ENCODE measurements at places on chromosomes 6 and 20.

- DNase-seq: no peak
Observed at GRCh38 chr6:65289491-65289890, 417.5 kb downstream of the EYS start.

- DNase-seq: no peak
Observed at GRCh38 chr20:10644458-10645204, 29.2 kb downstream of the JAG1 start.

GRCh38 chr20:21063276-21063675 lies 42.9 kb downstream of the LINC00237 start:
- no peak for DNase-seq

GRCh38 chr20:23658989-23659609 lies 21.3 kb upstream of the CST3 start:
- DNase-seq: no peak

- DNase-seq: peak; percentile 26
Observed at GRCh38 chr6:2990248-2990931, 9.3 kb upstream of the NQO2 start.

- DNase-seq: no peak
Observed at GRCh38 chr20:40997116-40997515, 31.5 kb upstream of the TOP1 start.

GRCh38 chr20:33276303-33277113 lies 6.5 kb upstream of the BPIFB1 start:
- no peak for DNase-seq

- no peak for DNase-seq
Observed at GRCh38 chr6:98579079-98579478, 255.3 kb upstream of the POU3F2 start.

- DNase-seq: no peak
Observed at GRCh38 chr20:57734754-57735153, 24.9 kb upstream of the PMEPA1 start.

DNA sequence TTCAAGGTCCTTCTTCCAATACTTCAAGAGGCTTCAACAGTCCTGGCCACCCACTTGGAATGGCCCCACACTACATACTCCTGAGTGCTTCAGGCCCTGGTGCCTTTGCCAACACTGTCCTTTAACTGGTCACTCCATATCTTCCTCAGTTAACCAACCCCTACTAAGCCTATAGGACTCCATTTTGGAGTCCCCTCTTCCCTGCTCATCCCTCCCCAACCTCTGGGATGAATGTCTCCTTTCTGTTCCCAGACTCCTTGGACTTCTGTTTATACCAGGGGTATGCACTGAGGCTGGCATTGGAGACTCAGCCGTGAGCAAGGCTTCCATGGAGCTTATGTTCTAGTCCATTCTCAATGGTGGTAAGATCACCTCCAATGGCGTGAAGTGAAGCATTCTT lies 33.6 kb downstream of the COX4I2 start:
- no peak for DNase-seq

DNA sequence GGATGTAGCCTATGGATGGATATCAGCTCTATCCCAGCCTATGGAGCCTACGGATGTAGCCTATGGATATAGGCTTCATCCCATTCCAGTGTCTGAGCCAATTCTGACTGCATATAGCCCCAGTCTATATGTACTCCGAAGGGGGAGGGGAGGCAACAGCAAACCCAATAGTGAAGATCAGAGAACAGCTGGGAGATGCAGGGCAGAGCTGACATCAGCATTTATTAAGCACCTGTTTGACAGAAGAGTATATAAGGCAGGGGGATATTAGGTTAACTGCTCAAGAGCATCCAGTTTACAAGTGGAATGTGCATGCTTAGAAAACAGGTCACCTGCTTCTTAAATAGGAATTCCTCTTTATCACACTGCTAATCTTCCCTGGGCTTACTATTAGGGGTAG lies 85.2 kb downstream of the TNFAIP3 start:
- DNase-seq: no peak

DNA sequence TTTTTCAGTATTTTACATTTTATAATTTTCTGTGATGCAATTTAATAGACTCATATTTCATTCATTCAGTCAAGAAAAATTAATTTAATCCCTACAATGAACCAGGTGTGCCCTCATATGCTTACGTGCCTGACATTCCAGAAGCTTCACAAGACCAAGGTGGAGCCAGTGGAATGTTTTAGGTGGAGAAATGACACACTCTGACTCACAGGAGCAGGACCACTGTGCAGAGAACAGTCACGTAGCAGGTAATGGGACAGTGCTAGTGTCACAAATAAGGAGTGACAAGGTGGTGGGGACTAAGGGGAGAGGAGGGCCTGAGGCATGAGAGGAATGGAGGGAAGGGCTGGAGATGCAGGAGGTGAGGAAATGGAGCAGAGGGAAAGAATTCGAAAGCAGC lies 37.0 kb upstream of the HLA-G start:
- DNase-seq: no peak

GRCh38 chr6:113077794-113078193 lies 730.7 kb downstream of the RFPL4B start:
- DNase-seq: no peak

DNA sequence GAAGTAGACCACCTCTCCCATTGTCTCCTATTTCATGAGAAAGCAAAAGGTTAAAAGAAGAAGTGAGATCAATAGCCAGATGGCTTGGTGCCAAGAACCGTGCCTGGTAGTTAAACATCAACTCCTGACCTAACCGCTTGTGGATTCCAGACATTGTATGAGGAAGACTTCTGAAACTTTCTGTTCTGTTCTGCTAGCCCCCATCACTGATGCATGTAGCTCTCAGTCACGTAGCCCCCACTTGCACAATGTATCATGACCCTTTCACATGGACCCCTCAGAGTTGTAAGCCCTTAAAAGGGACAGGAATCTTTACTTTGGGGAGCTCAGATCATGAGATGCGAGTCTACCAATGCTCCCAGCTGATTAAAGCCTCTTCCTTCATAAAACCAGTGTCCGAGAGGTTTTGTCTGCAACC lies 301.2 kb downstream of the RNGTT start:
- no peak for DNase-seq

DNA sequence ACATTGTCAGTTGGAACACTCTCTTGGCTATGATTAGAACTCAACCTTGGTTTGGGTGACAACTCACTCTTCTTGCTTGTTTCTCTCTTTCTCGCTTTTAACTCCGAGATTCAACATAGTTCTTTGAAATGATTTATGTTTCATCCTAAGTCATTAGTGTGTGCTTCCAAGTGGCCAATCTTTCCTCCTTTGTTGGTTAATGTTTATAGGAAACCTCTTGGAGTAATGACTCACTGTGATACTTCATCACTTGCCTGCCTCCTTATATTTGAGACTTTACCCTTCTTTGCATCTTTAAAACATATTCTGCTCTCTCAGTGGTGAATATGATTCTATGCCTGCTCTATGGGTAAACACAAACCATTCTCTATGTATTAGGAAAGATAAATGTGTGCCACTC lies 279.7 kb upstream of the FLRT3 start:
- DNase-seq: no peak

GRCh38 chr6:215335-216034 lies 76.8 kb upstream of the DUSP22 start:
- peak; percentile 86 for DNase-seq

- DNase-seq: peak; percentile 76
Observed at GRCh38 chr20:21702553-21703470, 2.7 kb upstream of the PAX1 start.

DNA sequence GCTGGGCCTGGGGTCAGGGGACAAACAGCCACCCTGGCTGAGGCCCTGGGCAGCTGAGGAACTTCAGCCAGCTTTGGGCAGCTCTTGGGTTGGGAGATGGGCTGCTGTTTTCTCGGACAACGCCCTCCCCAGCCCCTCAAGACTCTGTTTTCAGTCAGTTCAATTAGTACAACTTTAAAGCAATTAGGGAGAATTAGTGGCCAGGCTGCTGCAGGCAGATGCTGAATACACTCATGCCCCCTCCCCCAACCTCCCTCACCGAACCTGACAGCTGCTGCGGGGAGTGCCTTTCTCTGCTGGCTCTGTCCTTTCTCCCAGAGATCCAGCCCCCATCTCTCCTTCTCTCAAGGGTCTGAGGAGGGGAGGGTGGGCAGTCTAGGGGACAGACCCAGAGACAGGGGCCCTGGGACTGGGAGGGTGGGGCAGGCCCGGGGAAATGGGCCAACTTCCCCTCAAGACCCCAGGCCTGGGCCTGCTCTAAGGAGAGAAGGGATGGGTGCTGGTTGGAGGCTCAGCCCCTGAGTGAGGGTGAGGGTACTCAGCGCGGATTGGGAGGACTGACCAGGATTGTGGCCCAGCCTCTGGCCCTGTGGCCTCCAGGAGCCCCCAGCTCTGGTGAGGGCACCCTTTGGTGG lies 17.8 kb upstream of the MYT1 start:
- no peak for DNase-seq

DNA sequence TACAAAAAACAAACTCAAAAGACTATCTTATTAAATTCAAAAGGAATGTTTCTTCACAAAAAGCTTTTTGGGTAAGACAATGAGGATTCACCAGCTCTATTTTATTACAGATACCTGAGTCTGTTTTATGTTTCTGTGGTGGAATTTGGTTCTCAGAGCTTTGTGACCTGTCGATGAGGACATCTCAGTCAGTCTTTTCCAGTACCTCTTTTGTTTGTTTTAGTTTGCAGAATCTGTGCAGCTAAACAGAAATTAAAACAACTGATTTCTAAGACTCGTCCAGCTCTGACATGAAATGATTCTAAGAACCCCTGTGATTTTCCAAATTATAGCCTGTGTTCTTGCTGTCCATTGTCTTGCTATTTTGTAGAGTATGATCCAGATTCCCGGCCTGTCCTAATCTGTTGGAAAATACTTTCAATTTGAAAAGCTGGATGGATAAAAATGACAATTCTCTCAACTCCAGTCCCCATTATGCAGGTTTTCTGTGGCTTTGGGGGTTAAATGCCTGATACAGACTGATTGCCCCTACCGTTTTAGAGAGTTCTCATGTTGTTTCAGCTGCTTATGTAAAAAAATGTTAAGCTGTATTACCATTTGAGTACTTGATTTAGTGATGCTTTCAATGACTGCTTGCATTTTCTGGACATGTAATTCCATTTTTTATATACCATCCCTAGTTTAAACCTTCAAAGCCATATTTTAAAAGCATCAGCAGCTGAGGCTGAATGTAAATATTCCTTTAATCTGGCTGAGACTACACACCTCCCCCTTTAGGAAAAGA lies 94.2 kb upstream of the TAB2 start:
- DNase-seq: no peak

DNA sequence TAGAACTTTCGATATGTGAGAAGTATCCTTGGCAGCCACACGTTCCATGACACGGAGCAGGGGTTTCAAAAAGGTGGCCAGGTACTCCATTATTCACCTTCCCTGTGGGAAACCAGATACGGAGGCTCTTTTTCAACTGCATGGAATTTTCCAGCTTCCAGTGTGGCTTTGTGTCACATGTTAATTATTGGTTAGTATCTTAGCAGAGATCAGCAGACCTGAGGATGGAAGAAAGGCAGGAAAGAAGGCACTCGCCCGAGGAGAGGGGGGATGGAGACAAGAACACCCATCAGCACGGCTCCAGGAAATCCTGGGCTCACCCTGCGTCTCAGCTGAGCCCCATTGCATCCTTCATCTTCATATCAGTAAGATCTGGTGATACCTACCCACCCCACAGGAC lies 115.5 kb downstream of the PXDC1 start:
- no peak for DNase-seq

DNA sequence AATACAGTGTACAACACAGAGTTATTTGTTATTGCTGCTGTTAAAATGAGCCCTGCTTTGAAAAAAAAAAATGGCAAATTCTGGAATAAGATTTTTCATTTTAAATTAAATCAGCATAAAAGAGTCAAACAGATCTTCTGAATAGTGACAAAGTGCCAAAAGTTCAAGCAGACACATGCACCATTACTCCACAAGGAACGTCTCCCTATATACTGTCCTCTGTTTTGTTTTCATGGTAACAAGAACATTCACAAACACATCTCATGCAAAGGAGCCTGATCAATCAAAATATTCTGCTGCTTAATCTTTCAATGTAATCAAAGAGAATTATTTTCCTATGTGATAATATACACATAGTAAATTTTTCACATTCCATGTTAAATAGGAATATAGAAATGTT lies 2.7 kb downstream of the HIVEP2 start:
- DNase-seq: no peak

DNA sequence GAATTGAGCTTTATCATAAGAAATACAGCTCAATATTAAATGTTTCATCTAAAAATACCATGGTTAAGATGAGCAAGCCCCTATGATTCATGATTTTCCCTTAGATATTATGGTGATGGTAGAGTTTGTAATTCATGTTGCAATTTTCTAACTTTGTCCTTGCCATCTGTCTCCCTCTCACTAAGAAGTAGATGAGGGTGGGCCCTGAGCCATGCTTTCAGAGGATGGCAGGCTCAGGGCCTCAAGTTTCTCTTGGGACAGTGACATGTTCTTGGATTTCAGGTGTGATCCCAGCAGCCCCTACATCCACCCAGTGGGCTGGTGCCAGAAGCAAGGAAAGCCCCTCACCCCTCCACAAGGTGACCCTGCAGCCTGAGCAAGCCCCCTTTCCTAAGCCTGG lies 25.6 kb downstream of the L3MBTL1 start:
- no peak for DNase-seq

GRCh38 chr6:75492386-75493153 lies 1.0 kb downstream of the FILIP1 start:
- DNase-seq: no peak

- no peak for DNase-seq
Observed at GRCh38 chr20:539191-539590, 4.4 kb downstream of the CSNK2A1 start.

- no peak for DNase-seq
Observed at GRCh38 chr20:50691573-50692551, 520 bp upstream of the RIPOR3 start.

- no peak for DNase-seq
Observed at GRCh38 chr6:35919085-35919826, 1.6 kb downstream of the SRPK1 start.

DNA sequence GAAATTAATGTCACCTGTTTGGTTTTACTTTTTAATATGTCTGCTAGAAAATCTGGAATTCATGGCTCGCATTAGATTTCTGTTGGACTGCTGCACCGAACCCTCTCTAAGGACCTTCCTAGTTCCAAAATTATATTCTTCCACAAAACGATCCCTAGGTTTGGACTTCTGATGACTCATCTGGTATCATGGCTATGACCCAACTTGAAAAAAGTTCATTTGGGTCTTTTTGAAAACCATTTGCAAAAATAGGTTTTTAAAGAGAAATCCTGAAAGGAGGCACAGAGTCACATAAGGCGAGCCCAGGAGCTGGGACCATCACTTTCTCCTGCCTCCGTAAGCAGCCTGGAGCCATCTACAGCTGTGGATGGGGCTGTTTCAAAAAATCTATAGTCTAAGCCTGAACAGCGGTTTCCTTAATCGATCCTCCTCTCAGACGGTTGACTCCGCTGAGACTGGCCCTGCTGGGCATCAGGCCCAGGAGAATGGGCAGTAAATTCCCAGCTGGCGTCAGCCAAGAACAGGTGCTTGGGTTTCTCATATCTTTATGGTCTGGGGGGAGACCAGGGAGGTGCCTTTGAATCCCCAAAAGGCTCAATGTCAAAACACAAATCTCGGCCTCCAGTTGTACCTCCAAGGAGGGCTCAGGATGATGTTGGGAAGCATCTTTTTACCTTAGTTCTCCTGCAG lies 44.6 kb downstream of the SLC24A3 start:
- no peak for DNase-seq

- no peak for DNase-seq
Observed at GRCh38 chr6:156928126-156928525, 150.9 kb downstream of the ARID1B start.

Data from stimulated activated CD4-positive, alpha-beta T cell treated with anti-CD3 and anti-CD28 coated beads, Interleukin-15, amount 100 ng/mL, for 24 hours (primary cell).